AG04449 (cell line): ENCODE measurements at places on chromosomes 11 and 22.

GRCh38 chr11:107014871-107015270 lies 3.4 kb downstream of the GUCY1A2 start:
- DNase-seq = no peak

DNA sequence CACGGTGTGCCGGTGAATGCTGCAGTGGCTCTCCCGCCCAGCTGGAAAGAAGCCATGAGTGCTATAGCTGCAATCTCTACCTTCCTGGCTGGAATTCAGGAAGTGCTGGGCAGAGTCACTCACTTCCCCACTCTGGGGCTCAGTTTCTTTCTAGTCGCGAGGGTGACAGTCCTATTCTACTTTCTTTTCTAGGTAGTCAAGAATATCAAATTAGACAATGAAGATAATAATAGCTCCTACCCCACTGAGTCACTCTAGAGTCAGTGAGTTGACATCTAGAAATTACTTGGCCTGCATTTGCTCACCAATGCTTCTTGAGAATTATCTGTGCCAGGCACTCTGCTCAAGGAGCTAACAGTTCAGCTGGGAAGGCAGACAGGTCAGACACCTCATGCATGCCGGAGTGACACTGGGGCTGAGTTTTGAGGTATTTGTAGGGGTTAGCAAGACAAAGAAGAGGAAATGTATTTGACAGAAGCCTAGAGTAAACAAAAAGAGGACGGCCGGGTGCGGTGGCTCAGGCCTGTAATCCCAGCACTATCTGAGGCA lies 3.2 kb downstream of the CENPM start:
- no peak for DNase-seq

GRCh38 chr11:126511475-126512115 lies 156.1 kb downstream of the ST3GAL4 start:
- DNase-seq = no peak

GRCh38 chr22:50046019-50046415 lies 12.1 kb downstream of the TTLL8 start:
- no peak for DNase-seq

DNA sequence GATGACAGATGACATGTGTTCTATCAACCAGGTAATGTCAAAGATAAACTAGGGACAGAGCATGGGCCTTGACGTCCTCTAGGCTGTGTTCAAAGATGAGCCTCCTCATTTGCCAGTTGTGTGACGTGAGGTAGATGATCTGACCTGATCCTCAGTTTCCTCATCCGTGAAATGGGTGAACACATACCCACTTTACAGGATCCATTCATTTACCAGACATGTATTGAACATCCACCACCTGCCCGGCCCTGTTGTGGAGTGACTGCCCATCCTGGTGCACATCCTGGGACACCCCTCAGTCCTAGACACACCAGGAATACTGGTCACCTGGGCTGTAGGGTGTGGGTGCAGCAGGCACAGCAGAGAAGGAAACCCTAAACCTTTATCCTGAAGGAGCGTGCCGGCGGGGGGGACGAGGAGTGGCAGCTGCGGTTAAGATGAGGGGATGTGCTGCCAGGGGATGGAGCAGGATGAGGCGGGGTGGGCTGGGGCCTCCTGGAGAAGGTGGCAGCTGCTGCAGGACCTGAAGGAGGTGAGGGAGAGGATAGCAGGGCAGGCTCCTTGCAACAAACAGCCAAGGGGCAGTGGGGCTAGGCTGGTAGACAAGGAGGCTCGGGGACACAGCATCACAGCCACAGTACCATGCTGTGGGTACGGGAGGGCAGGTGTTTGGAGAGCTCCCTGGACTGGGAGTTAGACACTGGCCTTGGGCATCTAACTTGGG lies 8.4 kb downstream of the CLDN5 start:
- DNase-seq = no peak

DNA sequence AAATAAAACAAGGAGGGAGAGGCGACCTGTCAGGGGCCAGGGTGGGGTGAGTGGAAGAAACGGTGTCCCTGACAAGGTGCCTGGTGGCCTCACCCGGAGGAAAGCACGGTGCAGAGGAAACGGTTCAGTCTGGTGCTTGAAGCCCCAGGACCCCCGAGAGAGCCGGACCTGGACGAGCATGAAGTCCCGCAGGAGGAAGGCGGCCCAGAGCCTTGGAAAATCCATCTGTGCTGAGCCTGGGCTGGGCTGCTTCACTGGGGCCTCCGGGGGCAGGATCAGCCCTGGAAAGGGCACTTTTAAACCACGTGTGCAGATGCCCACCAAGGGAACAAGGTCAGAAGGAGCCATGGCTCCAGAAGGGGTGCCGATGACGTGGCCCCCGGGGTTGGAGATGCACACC lies 467.3 kb downstream of the OPCML start:
- no peak for DNase-seq

- no peak for DNase-seq
Measured at GRCh38 chr11:76236092-76236999, 30.0 kb upstream of the WNT11 start.
